H7 (cell line): ENCODE measurements at places on chromosomes 13 and 19. TPM values are rescaled to one million over a fixed set of nuclear protein-coding genes. Genes with fewer than 3 reads are reported as not detected.

The LGALS7 gene
- 0.37 and 1.9 TPM in 2 replicates for total RNA-seq

DNA sequence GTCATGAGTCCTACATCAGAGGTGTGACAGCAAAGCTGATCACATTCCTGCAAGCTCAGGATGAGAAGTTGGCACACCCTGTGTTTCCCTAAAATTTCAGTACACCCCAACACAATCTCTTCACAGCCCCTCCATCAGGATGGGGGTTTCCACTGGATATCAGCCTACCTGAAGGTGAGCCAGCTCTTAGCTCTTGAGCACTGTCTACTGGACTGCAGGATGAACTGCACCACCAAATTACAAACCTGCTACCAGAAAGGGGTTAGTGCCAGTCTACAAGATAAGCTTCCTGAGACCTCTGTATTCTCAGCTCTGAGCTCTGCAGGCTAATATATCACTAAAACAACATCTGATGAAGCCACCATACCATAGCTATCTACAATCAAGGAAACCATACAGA is 1616.2 kb upstream of the SPRY2 start:
- peak; percentile 2 for DNase-seq

- no peak for DNase-seq
Observed at GRCh38 chr13:24215126-24215525, 54.6 kb downstream of the SPATA13 start.

GRCh38 chr13:90717451-90717936 is 630.0 kb upstream of the MIR17HG start:
- no peak for DNase-seq

DNA sequence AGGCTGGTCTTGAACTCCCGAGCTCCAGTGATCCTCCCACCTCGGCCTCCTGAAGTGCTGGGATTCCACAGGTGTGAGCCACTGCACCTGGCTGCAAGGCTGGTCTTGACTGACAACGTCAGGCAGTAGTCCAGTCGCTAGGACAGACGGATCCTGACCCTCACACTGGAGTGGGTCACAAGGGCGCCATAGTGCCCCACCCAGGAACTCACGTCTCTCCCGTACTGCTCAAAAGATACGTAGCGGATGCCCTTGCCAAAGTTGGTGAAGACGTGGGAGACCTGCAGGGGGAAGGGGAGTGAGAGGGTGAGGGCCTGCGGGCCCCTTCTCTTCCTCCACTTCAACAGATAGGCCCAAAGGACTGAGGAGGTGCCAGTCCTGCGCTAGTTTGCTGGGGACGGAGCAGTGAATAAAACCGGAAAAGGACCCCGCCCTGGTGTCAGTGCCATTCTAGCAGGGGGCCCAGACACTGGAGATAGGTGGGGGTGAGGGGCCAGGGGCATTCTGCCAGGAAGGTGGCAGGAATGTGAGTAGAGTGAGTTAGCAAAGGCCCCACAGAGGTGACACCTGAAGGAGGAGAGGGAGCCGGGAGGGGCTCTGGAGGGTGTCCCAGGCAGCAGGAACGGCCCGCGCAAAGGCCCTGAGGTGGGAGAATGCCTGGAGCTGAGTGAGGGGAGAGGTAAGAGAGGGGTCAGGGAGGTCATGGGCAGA is 11.9 kb downstream of the MRPS12 start:
- peak; percentile 19 for DNase-seq

- no peak for DNase-seq
Observed at GRCh38 chr13:29324601-29325000, 270.9 kb downstream of the SLC7A1 start.

The LGI4 gene
- 2.9 and 10.4 TPM in 2 replicates for total RNA-seq
